ENCODE measurements at places on chromosomes 12 and 14. TPM values are rescaled to one million over a fixed set of nuclear protein-coding genes. Genes with fewer than 3 reads are reported as not detected.

Gene ADCY4
- polyA plus RNA-seq: 23.3 TPM

- DNase-seq: no peak
These were observed 58.0 kb upstream of the CDKN3 start for GRCh38 chr14:54338696-54339317.

Gene CLEC9A
- polyA plus RNA-seq: 0.10 TPM

DNA sequence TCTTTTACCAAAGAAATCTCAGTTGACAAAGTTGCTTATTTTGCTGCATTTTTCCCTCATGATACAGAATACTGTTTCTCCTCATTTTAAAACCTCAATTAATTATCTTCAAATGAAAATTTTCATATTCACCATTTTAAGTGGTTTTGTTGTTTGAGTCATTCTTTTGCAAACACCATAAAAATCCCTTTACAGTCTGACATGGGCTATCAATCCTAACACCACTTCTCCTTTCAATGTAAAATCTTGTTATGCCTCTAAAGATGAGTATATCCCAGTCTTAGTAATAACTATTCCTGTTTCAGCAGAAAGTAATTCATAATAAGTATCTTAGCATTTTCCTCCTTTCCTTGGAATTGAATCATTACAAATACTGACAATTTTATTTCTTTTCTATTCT is 192.2 kb downstream of the SYT1 start:
- DNase-seq: no peak

Gene AQP6
- polyA plus RNA-seq: 0.94 TPM

Gene AGAP2
- polyA plus RNA-seq: 1.3 TPM
